ENCODE measurements at places on chromosomes 2 and 18.

DNA sequence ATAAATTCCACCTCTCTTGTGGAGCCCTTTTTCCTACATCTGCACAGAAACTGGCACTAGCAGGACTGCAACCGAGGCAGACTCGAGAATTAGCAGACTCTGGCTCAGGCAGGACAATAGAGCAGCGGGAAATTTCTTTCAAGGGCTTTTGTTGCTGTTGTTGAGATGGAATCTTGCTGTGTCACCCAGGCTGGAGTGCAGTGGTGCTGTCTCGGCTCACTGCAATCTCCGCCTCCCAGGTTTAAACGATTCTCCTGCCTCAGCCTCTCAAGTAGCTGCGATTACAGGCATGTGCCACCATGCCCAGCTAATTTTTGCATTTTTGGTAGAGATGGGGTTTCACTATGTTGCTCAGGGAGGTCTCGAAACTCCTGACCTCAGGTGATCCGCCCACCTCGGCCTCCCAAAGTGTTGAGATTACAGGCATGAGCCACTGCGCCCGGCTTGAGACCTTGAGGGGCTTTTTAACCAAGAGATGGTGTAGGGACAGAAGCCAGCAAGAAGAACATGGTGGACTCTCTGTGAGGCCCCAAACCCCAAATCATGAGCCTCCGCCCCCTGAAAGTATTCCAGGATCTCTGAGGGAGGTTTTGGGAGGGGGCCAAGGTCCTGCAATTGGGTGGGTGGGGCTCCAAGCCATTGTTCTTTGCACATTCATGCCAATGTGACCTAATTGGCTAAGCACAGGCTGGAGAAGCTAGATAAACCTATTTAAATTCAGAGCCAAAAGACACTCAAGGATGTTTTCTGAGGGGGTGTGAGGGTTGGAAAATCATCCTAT lies 68.4 kb upstream of the MSH2 start:
- no peak for DNase-seq

DNA sequence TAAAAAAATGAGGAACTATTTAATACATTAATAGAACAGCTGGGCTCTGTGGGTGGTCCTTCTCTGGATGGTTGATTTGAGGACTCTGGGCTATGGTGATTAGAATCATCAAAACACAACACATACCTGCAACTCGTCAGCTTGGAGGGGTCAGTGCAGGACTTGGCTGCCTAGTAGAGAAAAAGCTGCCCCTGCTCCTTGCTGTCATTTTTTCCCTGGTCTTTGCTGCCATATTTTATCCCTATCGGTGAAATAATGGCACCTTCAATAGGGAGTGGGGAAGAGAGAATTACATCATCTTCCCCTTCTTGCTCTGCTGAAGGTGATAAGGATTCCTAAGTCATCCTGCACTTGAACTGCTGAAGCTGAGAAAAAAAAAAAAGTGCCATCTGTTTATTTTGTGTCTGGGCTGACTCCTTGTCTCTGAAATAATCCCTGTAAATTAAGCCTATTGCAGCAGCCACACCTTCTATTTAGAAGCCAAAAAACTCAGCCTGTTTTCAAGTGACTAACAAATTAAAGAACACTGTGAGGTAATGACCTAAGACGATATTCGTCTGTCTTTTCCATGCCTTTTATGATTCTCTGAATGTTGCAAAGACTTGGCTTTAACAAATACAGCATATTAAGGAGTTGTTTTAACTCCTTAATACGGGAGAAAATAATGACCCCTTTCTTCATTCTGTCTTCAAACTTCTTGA lies 89.3 kb downstream of the ACVR1 start:
- no peak for DNase-seq

GRCh38 chr2:157127249-157128012 lies 130.1 kb upstream of the GALNT5 start:
- DNase-seq: no peak

DNA sequence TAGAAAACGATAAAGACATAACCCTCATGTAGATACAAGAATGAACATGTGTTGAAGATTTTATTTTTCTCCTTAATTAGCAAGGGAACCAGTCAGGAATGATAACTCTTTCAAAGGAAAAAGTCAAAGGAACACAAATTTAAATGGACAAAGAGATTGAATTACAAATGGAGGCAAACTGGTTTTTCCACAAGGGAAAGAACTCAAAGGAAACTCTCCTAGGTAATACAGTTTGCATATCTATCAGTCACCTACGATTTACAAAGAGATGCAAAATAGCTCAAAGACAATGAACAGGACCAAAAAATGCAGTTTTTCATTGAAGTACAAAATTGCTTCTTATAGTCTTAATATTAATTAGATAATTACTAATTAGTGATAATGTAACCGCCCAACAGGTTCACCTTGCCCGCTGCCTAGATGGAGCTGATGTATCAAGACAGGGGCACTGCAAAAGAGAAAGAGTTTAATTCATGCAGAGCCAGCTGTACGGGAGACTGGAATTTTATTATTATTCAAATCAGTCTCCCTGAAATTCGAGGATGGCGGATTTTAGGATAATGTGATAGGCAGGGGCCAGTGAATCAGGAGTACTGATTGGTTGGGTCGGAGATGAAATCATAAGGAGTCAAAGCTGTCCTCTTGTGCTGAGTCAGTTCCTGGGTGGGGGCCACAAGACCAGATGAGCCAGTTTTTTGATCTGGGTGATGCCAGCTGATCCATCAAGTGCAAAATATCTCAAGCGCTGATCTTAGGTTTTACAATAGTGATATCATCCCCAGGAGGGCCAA lies 151.0 kb downstream of the TMEM17 start:
- no peak for DNase-seq

DNA sequence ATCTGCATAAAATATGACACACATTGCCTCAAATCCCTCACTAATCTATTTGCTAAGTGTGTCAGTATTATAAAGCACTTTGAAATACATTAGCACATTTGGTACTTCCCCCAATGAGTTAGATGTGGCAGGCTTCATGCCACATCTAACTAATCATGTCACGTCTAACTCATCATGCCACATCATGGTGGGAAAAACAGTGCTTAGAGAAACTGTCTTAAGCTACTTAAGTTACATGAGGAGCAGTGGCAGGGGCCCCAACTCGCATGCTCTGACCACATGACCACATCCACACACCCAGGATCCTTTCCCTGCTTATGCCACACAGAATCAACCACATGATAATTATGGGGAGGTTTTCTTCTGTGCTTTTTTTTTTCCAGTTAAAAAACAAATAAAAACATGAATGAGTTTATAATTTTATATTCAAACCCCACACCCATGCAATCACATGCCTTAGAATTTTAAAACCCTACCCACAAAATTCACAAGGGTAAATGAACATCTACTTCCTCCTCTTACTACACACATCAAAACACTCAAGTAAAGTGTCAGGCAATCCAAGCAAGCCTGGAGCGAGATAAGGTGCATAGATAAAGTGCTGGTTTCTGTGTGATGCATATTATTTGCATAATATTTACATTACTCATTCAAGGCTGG lies 1.6 kb downstream of the ABCA12 start:
- DNase-seq: peak; percentile 11

- no peak for DNase-seq
These were observed 1.7 kb upstream of the PER2 start for GRCh38 chr2:238290091-238290509.

DNA sequence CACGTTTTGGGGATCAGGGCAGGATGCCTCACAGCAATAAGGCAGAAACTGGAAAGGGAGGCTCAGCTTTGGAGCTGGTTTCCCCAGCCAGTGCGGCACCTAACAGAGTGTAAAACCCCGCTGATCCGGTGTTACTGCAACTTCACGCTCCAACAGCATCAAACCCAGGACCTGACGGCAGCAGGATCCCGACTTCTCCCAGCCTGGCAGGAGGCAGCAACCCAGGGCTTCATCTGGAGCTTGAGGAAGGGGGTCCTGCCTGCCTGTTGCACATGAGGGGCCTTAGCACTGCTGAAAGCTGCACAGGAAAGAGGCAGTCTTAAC lies 209.8 kb downstream of the MGAT5 start:
- DNase-seq: no peak

- no peak for DNase-seq
These were observed 70.9 kb upstream of the TNP1 start for GRCh38 chr2:216930716-216931115.

GRCh38 chr2:233807215-233807865 lies 29.2 kb downstream of the MROH2A start:
- DNase-seq: no peak

- peak; percentile 43 for DNase-seq
These were observed 62.3 kb upstream of the YWHAQ start for GRCh38 chr2:9693196-9693491.

- DNase-seq: no peak
These were observed 298.2 kb downstream of the TCF4 start for GRCh38 chr18:55289775-55290174.

DNA sequence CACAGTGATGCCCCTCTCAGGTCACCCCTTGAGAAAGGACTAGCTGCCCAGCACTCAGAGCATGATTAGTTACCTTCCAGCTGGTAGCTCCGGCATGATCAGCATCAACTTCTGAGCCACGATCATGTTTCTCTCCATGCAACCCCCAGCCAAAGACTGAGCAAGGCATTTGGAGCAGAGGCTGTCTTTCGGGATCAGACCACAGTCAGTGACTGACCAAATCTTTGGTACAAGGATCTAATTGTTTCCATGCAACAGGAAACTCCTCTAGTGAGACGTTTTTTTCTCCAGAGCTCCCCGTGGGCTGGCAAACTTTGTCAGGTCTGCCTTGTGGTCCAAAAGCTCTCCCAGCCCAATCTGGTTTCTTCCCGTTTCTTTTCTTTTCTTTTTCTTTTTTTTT lies 244.3 kb downstream of the METTL4 start:
- DNase-seq: no peak

- DNase-seq: no peak
These were observed 92.1 kb downstream of the GALR1 start for GRCh38 chr18:77341527-77342325.

- no peak for DNase-seq
These were observed 57.6 kb downstream of the SDC1 start for GRCh38 chr2:20167356-20167755.

GRCh38 chr18:79848579-79849327 lies 51.0 kb downstream of the KCNG2 start:
- DNase-seq: no peak

DNA sequence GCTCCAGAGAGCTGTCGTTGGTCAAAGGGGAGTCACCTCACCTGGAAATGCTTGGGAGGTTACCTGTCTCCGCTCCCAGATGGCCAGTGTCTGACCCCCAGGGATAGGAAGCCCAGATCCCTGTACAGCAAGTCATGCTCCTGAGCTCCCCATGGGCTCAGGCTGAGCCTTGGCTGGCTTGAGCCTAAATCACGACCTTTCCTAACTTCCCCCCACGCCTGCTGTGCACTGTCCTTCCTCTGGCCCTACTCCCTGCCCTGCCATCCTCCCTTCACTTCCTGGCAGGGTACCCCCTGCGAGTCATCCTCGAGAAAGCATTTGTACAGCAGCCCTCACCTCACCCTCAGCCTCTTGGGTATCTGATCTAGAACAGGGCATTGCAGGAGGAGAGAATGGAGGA lies 9.2 kb upstream of the HDAC4 start:
- no peak for DNase-seq

- DNase-seq: no peak
These were observed 51.1 kb downstream of the POLR1A start for GRCh38 chr2:86054535-86055082.

GRCh38 chr2:219352448-219353023 lies 20.0 kb upstream of the RESP18 start:
- peak; percentile 70 for DNase-seq

DNA sequence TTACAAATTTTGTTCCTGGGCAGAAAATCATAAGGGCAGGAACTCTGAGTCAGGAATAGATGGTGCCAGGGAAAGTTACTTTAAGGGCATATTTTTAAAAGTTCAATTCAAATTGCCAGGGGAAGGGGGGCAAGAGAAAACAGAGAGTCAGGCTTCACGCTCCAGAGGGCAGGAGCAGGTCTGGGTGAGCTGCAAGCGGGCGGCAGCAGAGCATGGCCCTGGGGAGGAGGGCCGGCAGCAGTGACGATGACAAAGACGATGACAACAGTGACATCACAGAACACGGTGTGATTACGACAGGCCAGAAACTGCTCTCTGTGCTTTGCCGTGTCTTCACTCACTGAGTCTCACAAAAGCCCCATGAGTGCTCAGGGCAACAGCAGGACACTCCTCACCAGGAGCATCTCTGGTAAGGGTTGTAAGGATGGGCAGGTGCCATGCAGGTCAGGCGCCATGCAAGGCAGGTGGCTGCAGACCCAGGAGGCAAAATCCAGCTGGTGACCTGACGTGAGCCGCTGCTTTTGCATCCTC lies 23.3 kb downstream of the CHST10 start:
- DNase-seq: no peak

- no peak for DNase-seq
These were observed 389.7 kb downstream of the TXNL1 start for GRCh38 chr18:56248610-56249235.

GRCh38 chr2:205629091-205629776 lies 53.1 kb upstream of the NRP2 start:
- no peak for DNase-seq

DNA sequence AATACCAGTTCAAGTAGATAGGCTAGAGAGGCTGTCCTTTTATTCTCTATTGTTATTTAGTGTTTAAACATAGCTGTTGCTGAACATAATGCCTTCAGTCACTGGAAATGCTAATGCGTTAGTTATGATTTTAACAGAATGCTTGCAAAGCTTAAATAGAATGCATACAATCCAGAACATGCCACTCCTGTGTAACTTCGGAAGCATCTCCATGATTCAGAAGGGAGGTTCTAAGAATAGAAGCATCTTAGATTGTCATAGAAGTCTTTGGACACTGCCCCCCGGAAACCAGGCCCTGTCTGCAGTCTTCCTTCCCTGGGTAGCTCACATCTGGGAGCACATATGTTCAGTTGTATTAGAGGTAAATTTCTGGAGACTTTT lies 73.2 kb downstream of the ZNF532 start:
- no peak for DNase-seq

- no peak for DNase-seq
These were observed 4.6 kb upstream of the RHBDD1 start for GRCh38 chr2:226831266-226831665.

GRCh38 chr2:85329181-85329651 lies 1.4 kb upstream of the TGOLN2 start:
- DNase-seq: no peak

DNA sequence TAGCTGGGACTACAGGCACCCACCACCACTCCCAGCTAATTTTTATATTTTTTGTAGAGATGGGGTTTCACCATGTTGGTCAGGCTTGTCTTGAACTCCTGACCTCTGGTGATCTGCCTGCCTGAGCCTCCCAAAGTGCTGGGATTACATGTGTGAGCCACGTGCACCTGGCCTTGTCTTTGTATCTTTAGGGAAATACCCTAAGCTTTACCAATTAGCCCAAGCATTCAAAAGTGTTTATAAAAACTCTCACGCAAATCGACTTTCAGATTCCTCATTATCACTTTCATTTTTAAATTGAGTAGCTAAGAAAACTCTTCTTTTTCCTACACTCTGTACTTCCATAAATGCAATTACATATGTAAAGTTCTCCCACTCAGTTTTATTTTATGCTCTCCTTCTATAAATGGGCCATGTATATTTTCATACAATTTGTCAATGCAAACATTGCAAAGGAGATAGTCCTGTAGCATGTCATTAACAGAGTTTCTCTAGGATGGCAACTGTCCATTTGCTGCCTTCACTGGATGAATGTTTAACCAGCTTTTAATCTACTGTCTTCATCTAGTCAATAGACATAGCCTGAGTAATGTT lies 326.2 kb upstream of the LRATD1 start:
- no peak for DNase-seq

GRCh38 chr2:178863130-178863855 lies 56.1 kb upstream of the TTN start:
- DNase-seq: no peak

- DNase-seq: no peak
These were observed 34.2 kb downstream of the SMAD4 start for GRCh38 chr18:51064256-51064655.

GRCh38 chr2:55096586-55096985 lies 46.3 kb upstream of the RTN4 start:
- no peak for DNase-seq

Measured in ACHN (cell line).